HT-29 (cell line): ENCODE measurements at places on chromosomes 3 and 15.

DNA sequence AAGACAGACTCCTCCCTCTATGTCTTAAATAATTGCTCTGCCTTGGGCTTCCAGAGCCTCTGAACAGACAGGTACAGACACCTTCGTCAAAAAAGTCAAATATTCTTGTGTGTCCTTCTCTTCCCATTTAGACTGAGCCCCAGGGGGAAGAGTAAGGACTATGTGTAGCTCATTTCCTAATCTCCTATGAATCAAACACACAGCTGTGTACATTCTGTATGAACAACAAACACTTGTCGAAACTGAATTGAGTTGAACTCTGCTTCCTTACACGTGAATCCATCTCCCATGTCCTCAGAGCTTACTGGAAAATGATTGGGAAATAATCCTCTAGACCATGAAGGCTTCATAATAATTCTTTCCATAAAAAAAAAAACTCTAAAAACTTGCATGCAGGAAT lies 80.8 kb downstream of the MOBP start:
- no peak for DNase-seq

GRCh38 chr3:36196058-36196457 lies 184.2 kb upstream of the STAC start:
- no peak for DNase-seq

DNA sequence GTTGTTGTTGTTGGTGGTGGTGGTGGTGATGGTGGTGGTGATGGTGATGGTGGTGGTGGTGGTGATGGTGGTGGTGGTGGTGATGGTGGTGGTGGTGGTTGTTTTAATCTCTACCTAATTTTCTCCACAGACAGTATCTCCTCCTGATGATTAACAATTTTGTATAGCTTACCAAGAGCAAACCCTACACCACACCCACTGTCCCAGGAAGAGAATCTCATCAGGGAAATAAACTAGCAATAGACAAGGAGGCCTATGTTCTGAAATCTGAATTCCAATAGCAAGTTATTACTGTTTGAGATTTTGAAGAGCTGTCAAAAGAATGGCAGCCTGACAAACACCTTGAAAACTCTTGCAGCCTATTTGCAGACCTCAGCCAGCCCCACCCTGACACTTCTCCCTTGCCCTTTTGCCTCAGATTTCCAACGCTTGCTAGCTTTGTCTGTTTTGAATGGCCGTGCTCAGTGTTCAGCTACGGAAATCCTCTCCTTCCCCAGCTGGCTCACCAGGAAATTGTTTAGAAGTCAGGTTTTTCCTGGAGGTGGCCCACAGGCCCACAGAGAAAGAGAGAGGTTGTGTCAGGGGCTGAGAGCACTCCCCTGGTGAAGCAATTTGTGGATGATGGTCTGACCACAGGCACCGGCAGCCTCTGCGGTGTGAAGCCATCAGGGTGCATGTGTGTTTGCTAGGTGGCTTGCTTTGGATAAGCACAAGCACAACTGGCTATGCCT lies 101.6 kb downstream of the MAGI1 start:
- no peak for DNase-seq

- no peak for DNase-seq
Measured at GRCh38 chr15:25407950-25408349, 30.9 kb downstream of the UBE3A start.

DNA sequence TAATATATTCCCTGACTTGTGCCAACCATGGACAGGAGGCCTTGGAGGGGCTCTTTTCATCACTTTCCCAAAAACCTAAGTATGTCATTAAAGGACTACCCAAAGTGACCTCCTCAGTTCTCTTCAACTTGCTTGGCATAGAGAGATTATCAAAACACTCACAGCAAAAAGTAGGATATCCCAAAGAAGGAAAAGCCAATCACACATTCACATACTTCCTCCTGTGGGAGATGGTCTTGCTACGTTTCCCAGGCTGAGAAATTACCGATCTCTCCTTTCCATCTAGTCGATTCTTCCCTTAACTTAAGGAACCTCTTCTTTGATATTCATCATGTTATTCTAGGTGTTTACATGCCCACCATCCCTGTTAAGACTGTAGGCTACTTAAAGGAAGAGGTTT lies 9.1 kb downstream of the DPPA4 start:
- no peak for DNase-seq
